ENCODE measurements at places on chromosomes 3 and 15.

GRCh38 chr3:113690482-113690881 lies 6.0 kb downstream of the USF3 start:
- no peak for DNase-seq

- DNase-seq = no peak
Measured at GRCh38 chr3:139745831-139746230, 68.1 kb upstream of the NMNAT3 start.

DNA sequence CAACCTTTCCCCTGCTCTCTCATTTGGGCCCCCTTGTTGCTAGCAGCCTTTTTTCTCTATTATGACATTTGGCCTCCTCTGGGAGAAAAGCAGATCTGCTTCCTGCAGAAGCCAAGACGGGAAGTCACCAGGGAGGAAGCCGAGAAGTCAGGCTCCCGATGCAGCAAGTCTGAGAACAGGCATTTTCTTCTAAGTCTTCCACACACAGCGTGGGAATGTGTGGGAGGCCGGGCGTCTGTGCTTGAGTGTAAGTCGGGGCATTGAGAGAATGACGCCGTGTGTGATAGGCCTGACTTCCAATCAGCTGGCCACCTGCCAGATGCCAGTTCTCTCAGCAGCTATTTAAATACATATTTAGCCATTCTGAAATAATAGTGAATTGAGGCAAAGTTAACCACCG lies 75.8 kb upstream of the FAM98B start:
- no peak for DNase-seq

DNA sequence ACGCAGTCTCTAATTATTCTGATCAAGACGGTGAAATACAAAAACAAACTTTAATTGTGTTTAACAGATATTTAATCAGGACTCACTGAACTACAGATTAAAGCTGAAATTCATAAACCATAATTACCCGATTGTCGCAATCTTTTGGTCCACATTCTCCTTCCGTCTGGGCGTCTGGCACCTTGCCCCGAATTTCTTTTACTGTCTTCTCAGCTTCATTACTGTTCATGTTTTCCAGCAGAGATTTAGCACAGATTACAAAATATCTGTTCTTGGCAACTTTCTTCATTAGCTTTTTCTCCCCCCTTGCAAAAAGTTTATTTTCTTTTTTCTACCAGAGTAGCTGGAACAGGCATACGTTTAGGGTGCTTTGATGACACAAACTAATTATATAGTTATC lies 271.4 kb downstream of the TIGIT start:
- no peak for DNase-seq

- no peak for DNase-seq
Measured at GRCh38 chr15:92805080-92805690, 94.9 kb upstream of the CHD2 start.

DNA sequence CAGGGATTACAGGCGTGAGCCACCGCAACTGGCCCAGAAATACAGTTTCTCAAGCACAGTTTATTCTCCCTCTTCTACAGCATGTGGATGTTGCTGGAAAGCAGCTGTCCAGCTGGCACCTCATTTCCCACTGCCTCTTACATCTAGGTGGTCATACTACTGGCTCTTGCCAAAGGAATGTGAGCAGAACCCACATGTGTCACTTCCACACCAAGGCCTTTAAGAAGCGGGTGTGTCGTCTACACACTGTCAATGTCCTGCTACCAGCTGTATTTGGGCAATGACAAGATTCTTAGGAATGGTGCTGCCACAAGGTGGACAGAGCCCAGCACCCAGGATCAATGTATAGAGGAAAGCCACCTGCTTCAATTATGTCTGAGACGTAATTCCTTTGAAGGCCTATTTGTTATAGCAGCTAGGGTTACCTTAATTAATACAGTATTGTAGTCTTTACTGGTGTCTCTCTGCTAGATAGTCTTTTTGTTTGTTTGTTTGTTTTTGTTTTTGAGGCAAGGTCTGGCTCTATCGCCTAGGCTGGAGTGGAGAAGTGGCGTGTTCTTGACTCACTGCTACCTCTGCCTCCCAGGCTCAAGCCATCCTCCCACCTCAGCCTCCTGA lies 15.1 kb upstream of the RAB7A start:
- no peak for DNase-seq

GRCh38 chr15:58163985-58164384 lies 25.8 kb downstream of the AQP9 start:
- DNase-seq = no peak

GRCh38 chr3:190621927-190622326 lies 108.0 kb downstream of the IL1RAP start:
- DNase-seq = no peak

GRCh38 chr15:75138016-75138999 lies 63.4 kb upstream of the C15orf39 start:
- DNase-seq = no peak

GRCh38 chr3:187694801-187695200 lies 7.6 kb downstream of the RTP2 start:
- DNase-seq = no peak

GRCh38 chr3:127808197-127808596 lies 14.1 kb downstream of the MGLL start:
- DNase-seq = no peak

All from CD4-positive, alpha-beta T cell treated with Interleukin-15 for 1 hour (primary cell).